ENCODE measurements at places on chromosomes 7 and 10.

GRCh38 chr7:80686576-80686975 lies 48.1 kb downstream of the CD36 start:
- no peak for DNase-seq

DNA sequence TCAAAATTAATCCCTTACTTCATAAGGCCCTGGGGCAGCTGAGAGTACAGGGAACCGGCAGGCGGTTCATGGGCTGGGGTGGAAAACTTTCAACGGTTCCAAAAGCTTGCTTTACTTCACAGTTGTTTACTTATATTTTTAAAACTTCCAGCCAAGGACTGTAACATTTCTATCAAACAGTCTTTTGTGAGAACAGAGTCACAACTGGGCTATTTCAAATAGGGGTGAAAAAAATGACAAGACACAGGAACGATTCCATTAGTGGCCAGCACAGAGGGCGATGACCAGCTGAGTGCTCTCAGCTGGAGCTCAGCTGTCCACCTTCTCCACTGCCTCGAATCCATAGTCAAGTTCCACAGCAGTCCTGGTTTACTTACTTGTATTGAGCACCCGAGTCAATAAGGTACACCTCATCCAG lies 48.2 kb downstream of the XPNPEP1 start:
- DNase-seq = no peak

DNA sequence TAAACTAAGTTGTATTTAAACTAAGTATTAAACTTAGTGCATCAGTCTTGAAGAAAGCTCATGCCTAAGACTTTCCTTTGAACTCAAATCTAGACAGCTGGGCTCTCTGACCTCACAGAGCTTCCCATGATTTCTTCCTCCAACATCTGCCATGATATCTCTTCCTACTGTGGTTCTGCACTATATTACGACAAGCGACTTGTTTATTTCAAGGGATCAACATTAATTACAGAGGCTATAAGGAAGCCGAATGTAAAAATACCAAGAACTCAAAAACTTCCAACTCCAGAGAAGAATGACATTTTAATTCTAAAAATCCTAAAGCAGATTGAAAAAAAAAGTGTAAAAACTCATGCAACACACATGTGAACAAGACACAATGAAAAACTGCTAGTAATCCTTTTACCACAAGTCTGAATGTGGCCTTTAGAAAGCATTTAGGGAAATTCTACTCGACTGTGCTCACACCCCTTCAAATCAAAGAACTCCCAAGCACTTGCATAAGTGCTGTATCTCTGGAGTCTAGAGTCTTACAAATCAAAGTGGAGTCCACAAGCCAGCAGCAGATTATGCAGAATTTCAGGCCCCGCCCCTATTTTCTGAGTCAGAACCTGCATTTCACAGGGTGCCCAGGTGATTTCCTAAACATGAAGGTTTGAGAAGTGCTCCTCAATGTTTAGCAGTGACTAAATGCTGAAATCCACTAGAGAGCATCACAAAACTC lies 22.7 kb upstream of the WASHC2A start:
- no peak for DNase-seq

- no peak for DNase-seq
Measured at GRCh38 chr10:112054516-112054915, 129.0 kb downstream of the GPAM start.

DNA sequence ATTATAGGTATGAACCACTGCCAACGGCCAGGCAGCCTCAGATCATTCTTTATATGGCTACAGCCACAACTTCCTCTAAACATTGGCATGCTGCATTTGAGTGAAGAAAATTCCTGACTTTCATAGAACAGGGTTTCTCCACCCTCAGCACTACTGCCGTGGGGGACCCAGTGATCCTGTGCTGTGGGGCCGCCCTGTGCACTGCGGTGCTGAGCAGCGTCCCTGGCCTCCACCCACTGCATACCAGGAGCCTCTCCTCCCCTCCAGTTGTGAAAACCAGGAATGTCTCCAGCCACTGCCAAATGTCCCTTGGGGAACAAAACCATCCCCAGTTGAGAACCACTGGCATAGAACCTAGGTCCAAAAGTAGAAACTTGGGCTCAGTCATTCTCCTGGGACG lies 15.8 kb downstream of the CNPY1 start:
- DNase-seq = no peak

DNA sequence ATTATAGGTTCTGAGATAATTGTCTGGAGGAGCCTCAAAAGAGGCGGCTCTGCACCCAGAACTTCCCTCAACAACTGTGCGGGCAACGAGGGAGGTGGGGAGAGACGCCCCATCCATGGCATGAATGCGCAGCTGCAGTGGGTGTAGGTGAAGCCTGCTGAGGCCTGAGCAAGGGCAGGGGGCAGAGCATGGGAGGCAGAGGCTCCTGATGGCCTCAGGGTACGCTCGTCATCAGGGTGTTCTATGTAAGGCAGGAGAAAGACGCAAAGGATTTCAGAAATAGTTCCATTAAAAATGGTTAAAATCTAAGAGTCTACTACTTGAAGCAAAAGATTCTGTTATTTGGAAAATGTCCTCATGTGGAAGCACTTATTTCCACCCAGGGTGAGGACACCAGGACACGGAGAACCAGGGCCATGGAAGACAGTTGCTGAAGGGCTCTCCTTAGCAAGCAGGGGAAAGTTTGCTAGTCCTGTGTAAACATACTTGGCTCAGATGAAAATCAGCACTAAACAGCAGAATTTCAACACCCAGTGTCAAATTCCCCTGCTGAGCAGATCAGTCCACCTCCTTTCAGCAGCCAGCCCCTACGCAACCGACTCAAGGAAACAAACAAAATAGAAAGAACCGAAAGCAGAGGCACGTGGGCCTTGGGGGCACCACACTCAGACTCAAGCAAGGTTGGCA lies 18.9 kb downstream of the INSIG1 start:
- DNase-seq = no peak

GRCh38 chr10:88617772-88618300 lies 31.3 kb downstream of the LIPJ start:
- no peak for DNase-seq
